ENCODE measurements at places on chromosomes 6 and 20.

DNA sequence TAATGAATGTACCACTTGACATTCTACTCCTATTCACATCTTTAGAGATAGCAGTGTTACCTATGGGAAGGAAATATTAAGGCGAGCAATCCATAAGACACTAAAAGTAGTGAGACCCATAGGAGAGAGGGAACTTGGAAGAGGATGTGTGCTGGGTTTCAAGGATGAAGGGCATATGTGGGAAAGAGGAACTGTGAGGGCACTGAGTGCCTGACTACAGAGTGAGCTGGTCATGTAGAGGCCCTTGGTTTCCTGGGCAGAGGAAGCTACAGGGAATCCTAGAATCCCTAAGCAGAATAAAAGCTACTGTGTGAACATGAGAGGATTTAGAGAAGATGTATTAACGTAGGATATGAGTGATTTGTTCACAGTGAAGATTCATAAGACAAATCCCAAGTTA, 262.8 kb downstream of the FARS2 start:
- DNase-seq = no peak

- no peak for DNase-seq
These were observed 71.0 kb upstream of the SUPT3H start for GRCh38 chr6:45448417-45449389.

- peak; percentile 26 for DNase-seq
These were observed 317.1 kb downstream of the PLCB1 start for GRCh38 chr20:8449123-8449522.

GRCh38 chr20:41462372-41463161, 95.9 kb upstream of the EMILIN3 start:
- no peak for DNase-seq

Data from hippocampal formation (tissue), 2 donors.